ENCODE measurements at places on chromosomes 2 and 18. TPM values are rescaled to one million over a fixed set of nuclear protein-coding genes. Genes with fewer than 3 reads are reported as not detected.

GRCh38 chr2:10277293-10278028 lies 25.2 kb upstream of the HPCAL1 start:
- H3K4me3 ChIP-seq, result no peak overlapping the region
- no peaks in the 10 kb centered on the region for H3K36me3 ChIP-seq
- peaks cover 6% of the 10 kb centered on the region for H3K4me1 ChIP-seq
- no peak overlapping the region for H3K27ac ChIP-seq
- no peaks in the 10 kb centered on the region for H3K27me3 ChIP-seq
- DNase-seq, result no peak

- H3K27ac ChIP-seq, result no peak overlapping the region
- no peaks in the 10 kb centered on the region for H3K27me3 ChIP-seq
- DNase-seq, result no peak
- H3K4me1 ChIP-seq, result no peaks in the 10 kb centered on the region
- no peak overlapping the region for H3K4me3 ChIP-seq
These were observed 22.8 kb upstream of the LRP1B start for GRCh38 chr2:142153601-142154000.

Gene GALNT13
- not detected for total RNA-seq

DNA sequence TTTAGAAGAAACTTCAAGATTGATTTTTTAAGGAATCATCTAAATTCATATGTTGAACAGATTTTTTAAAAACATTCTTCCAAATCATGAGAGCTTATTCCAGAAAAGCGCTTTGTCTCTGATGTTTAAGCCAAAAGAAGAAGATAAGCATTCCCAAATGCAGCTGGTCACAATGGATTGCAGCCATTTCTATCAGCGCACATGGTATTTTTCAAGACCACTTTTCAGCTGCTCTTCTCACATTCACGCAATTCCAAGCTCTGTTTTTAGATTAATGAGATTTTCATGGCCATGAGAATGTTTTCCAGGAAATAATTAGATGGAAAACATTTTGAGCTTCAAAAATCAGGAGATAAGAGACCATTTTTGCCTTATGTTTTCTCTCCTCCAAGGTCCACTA lies 8.7 kb downstream of the OSBPL1A start:
- no peak overlapping the region for H3K27ac ChIP-seq
- H3K4me1 ChIP-seq, result no peaks in the 10 kb centered on the region
- H3K36me3 ChIP-seq, result peaks cover 4% of the 10 kb centered on the region
- DNase-seq, result no peak

- DNase-seq, result no peak
- H3K27me3 ChIP-seq, result peaks cover 4% of the 10 kb centered on the region
- no peaks in the 10 kb centered on the region for H3K4me1 ChIP-seq
- H3K4me3 ChIP-seq, result no peak overlapping the region
These were observed 352.1 kb upstream of the ZNF521 start for GRCh38 chr18:25704071-25704470.

DNA sequence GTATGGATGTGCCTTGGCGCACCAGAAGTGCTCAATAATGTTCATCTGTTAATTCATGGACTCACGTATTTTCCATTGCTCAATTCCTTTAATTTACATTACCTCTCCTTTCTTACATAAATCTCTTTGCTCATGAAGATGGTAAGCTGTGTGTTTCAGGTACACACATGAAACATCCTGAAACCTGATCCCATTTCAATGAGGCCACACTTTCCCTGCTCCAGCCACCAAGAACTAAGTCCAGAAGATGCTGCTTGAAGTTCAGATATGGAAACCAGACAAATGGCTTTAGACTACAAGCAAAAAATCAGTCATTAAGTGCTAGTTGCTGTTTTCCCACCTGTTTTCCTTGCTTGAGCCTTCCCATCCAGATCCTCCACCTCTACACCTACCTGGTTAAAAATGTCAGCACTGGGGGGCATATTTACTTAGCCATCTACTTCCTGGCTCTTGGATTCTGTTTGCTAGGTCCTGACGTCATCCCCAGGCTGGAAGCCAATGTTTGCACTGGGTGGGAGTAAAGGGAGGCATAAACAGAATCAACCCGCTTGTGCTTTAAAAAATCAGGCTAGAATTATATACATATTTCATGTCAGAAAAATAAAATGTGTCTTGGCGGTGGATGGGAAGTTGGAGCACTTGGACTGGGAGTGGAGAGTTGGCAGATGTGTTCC lies 309.7 kb downstream of the OSR1 start:
- H3K36me3 ChIP-seq, result no peaks in the 10 kb centered on the region
- no peaks in the 10 kb centered on the region for H3K27me3 ChIP-seq
- DNase-seq, result no peak
- H3K4me1 ChIP-seq, result no peaks in the 10 kb centered on the region

DNA sequence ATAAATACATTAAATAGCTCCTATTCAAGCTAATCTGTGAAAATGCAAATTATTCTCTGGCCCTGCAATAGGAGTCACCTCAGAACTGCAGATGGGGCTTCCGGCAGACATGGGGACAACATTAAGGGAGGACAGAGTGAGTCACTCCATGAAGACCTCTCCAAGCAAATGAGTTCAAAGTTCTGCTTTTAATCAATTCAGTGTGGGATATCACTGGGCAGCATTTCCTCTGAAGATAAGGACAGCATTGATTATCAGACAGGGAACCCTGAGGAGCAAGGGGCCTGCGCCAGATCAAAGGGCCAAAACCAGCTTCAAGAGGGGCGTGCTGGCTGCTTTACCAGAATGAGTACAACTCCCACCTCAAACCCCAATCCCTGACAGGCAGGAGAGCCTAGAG lies 356.9 kb upstream of the KLHL29 start:
- H3K27me3 ChIP-seq, result peaks cover 5% of the 10 kb centered on the region
- no peaks in the 10 kb centered on the region for H3K36me3 ChIP-seq
- no peak overlapping the region for H3K4me3 ChIP-seq
- no peak overlapping the region for H3K27ac ChIP-seq
- DNase-seq, result no peak
- H3K4me1 ChIP-seq, result no peaks in the 10 kb centered on the region

- H3K27me3 ChIP-seq, result no peaks in the 10 kb centered on the region
- peak overlapping the region; percentile 97 for H3K27ac ChIP-seq
- peaks cover 76% of the 10 kb centered on the region for H3K4me1 ChIP-seq
These were observed 47.1 kb upstream of the PLB1 start for GRCh38 chr2:28448793-28449100.

DNA sequence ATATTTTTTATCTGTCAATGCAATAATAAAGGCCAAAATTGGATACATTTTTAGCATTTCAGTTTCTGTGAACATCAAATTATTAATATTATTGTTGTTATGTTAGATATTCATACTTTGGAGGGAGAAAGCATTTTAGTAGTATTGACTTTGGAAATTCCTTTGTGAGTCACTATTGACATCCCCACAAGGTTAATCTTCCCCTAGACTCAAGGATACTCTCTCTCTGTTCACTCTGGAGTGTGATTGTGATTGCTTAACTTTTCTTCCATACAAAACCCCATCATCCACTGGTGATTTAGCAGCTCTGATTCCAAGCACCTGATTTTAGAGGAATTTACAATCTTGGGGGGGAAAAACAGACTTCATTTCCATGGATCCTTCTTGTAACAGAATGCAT lies 352.0 kb downstream of the THSD7B start:
- no peak for DNase-seq
- H3K27ac ChIP-seq, result no peak overlapping the region
- H3K4me3 ChIP-seq, result no peak overlapping the region
- no peaks in the 10 kb centered on the region for H3K27me3 ChIP-seq
- no peaks in the 10 kb centered on the region for H3K36me3 ChIP-seq

DNA sequence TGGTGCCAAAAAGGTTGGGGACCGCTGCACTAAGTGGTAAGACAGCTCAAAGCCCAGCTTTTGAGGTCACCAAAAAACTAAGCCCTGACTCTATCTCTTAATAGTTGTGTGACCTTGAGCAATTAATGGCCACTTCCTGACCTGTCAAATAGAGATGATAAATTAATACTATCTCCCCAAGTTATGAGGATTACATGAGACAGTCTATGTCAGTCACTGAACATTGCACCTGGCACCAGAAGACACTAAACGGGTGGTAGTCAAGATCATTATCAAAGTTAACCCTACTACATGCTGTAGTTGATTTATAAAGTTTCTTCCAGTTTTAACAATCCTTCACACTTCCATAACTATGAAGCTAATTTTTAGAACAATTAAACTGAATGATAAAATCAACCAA lies 36.5 kb downstream of the STPG4 start:
- H3K27me3 ChIP-seq, result peaks cover 2% of the 10 kb centered on the region
- H3K27ac ChIP-seq, result no peak overlapping the region
- H3K36me3 ChIP-seq, result no peaks in the 10 kb centered on the region
- no peak for DNase-seq
- H3K4me1 ChIP-seq, result no peaks in the 10 kb centered on the region

GRCh38 chr2:43943809-43944452 lies 51.9 kb downstream of the LRPPRC start:
- H3K36me3 ChIP-seq, result peaks cover 67% of the 10 kb centered on the region
- H3K27me3 ChIP-seq, result no peaks in the 10 kb centered on the region
- DNase-seq, result no peak
- no peak overlapping the region for H3K4me3 ChIP-seq

Gene IL1RL2
- total RNA-seq, result 1.5 TPM

GRCh38 chr2:136253288-136254004 lies 135.5 kb upstream of the CXCR4 start:
- H3K27ac ChIP-seq, result peak overlapping the region; percentile 22
- H3K4me1 ChIP-seq, result peaks cover 20% of the 10 kb centered on the region
- H3K4me3 ChIP-seq, result no peak overlapping the region
- DNase-seq, result no peak

GRCh38 chr2:31088504-31089195 lies 49.6 kb downstream of the GALNT14 start:
- no peak overlapping the region for H3K27ac ChIP-seq
- no peak overlapping the region for H3K4me3 ChIP-seq
- no peaks in the 10 kb centered on the region for H3K36me3 ChIP-seq

GRCh38 chr2:160418853-160419252 lies 74.8 kb downstream of the RBMS1 start:
- H3K36me3 ChIP-seq, result peaks cover 7% of the 10 kb centered on the region
- H3K27me3 ChIP-seq, result no peaks in the 10 kb centered on the region
- no peak overlapping the region for H3K4me3 ChIP-seq
- peaks cover 80% of the 10 kb centered on the region for H3K4me1 ChIP-seq
- peak overlapping the region; percentile 88 for H3K27ac ChIP-seq

GRCh38 chr18:59458575-59458974 lies 99.5 kb upstream of the LMAN1 start:
- no peaks in the 10 kb centered on the region for H3K36me3 ChIP-seq
- DNase-seq, result no peak
- H3K4me3 ChIP-seq, result no peak overlapping the region
- H3K27ac ChIP-seq, result no peak overlapping the region

Gene G6PC2
- total RNA-seq, result not detected

DNA sequence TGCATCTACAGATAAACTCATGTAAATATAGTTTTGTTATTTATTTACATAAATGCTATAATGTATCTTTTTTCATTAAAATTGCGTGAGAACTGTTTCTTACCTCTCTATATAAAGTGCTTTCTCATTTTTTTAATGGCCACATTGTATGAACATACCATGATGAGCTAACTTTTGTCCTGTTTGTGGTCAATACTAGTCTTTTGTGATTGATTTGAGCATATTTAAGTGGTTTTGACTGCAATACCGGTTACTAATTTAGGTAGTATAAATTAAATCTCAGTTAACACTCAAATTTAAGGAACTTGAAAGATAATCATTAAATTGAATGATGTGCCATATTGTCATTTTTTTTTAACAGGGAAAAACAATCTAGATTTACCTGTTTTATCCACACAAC lies 108.2 kb downstream of the HAUS1 start:
- DNase-seq, result no peak
- H3K4me1 ChIP-seq, result peaks cover 88% of the 10 kb centered on the region
- H3K36me3 ChIP-seq, result peaks cover 27% of the 10 kb centered on the region
- no peaks in the 10 kb centered on the region for H3K27me3 ChIP-seq
- H3K4me3 ChIP-seq, result no peak overlapping the region

Gene CYP26B1
- not detected for total RNA-seq

DNA sequence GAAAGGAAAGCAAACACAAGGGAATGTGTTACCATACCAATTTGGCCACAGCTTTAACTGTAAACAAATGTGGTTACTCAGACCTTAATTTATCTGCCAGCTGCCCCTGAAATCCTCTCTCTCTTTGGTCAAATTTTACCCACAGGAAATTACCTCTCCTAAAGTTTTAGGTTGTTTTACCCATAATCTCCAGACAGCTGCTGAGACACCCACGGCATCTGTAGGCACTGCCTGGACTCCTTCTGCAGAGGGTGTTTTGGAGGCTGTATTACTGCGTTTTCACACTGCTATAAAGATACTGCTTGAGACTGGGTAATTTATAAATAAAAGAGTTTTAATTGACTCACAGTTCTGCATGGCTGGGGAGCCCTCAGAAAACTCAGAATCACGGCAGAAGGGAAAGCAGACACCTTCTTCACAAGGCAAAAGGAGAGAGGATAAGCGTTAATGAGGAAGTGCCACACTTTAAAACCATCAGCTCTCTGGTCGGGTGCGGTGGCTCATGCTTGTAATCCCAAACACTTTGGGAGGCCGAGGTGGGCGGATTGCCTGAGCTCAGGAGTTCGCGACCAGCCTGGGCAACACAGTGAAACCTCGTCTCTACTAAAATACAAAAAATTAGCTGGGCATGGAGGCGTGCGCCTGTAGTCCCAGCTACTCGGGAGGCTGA lies 677.5 kb upstream of the FSHR start:
- no peak for DNase-seq
- H3K36me3 ChIP-seq, result no peaks in the 10 kb centered on the region
- H3K27me3 ChIP-seq, result no peaks in the 10 kb centered on the region

GRCh38 chr2:170823088-170823897 lies 6.6 kb downstream of the GAD1 start:
- peak; percentile 52 for DNase-seq
- no peaks in the 10 kb centered on the region for H3K36me3 ChIP-seq
- peak overlapping the region; percentile 60 for H3K4me3 ChIP-seq
- no peak overlapping the region for H3K27ac ChIP-seq
- H3K27me3 ChIP-seq, result peaks cover 72% of the 10 kb centered on the region

Gene ASTL
- total RNA-seq, result 2.5 TPM

Gene DCC
- not detected for total RNA-seq

Gene STK11IP
- 26.1 TPM for total RNA-seq

DNA sequence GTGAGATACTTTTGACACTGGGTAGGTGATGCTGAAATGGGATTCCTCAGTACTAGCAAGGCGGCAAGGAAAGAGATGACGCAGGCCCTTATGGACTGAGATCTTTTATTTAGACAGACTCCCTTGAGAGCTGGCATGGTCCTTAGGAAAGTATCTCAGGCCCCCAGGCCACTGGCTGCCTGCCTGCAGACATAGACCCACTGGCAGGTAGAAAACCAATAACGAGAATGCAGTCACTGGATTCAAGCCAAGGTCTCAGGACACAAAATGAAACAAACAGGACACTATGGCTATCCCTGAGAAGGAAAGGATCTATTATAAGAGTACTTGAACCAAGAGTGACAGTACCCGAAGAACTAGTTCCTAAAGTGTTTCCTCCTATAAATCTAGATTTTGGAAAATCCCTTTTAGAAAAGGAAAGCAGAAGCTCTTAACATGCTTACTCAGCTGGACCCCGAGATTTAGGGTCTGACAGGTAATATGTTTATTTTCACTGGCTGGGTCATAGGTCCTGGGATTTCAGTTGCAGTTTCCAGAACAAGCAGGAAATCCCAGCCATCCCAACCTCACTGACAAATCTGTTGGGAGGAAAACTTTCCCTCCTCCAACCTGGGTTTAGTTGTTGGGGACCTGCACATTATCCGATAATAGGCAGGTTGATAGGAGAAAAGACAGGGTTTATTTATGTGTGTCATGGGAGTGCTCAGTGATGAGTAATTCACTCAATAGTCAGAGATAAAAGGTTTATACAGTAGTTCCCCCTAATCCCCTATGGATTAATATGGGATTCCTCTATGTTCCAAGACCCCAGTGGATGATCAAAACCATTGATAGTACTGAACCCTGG lies 44.5 kb downstream of the COMMD1 start:
- no peaks in the 10 kb centered on the region for H3K4me1 ChIP-seq
- H3K4me3 ChIP-seq, result no peak overlapping the region
- no peak overlapping the region for H3K27ac ChIP-seq
- no peaks in the 10 kb centered on the region for H3K36me3 ChIP-seq
- H3K27me3 ChIP-seq, result no peaks in the 10 kb centered on the region
